ENCODE measurements at places on chromosomes 3 and 15. TPM values are rescaled to one million over a fixed set of nuclear protein-coding genes. Genes with fewer than 3 reads are reported as not detected.

The A4GNT gene
- not detected for total RNA-seq

The EAF2 gene
- total RNA-seq, result 14.4 TPM

The RASGRF1 gene
- total RNA-seq, result not detected

The CFAP92 gene
- total RNA-seq, result 0.38 TPM

The LSAMP gene
- total RNA-seq, result not detected

The SPATA12 gene
- total RNA-seq, result not detected

The MTHFS gene
- 27.3 TPM for total RNA-seq

The ROPN1 gene
- total RNA-seq, result not detected

The GPR171 gene
- total RNA-seq, result 91.8 TPM

The ZNF385D gene
- not detected for total RNA-seq

The CCDC9B gene
- total RNA-seq, result 1.4 TPM

The LAMB2 gene
- not detected for total RNA-seq

The SENP5 gene
- 28.0 TPM for total RNA-seq

The PLXNA1 gene
- 5.1 TPM for total RNA-seq

The LRIG1 gene
- total RNA-seq, result 13.0 TPM

The KLHL40 gene
- total RNA-seq, result not detected

The C3orf20 gene
- total RNA-seq, result 0.23 TPM

The STAC gene
- not detected for total RNA-seq

The MST1 gene
- total RNA-seq, result 11.8 TPM

The SLC24A5 gene
- not detected for total RNA-seq

The CPLX3 gene
- 0.11 TPM for total RNA-seq

The HYAL1 gene
- not detected for total RNA-seq

The TMEM108 gene
- not detected for total RNA-seq

The STARD5 gene
- 6.9 TPM for total RNA-seq

The TMC3 gene
- total RNA-seq, result not detected

The GOLGA6B gene
- total RNA-seq, result not detected

Data from activated CD8-positive, alpha-beta T cell treated with anti-CD3 and anti-CD28 coated beads for 36 hours (primary cell).